Caco-2 (cell line): ENCODE measurements at places on chromosomes 11 and 22. TPM values are rescaled to one million over a fixed set of nuclear protein-coding genes. Genes with fewer than 3 reads are reported as not detected.

GRCh38 chr11:46383404-46383758, 1.9 kb downstream of the MDK start:
- no peak for DNase-seq
- H3K4me1 ChIP-seq: peaks cover 14% of the 10 kb centered on the region
- H3K36me3 ChIP-seq: no peaks in the 10 kb centered on the region; the same call in 1 of the 2 replicates
- no peaks in the 10 kb centered on the region for H3K27me3 ChIP-seq
- no peak overlapping the region for H3K4me3 ChIP-seq

DNA sequence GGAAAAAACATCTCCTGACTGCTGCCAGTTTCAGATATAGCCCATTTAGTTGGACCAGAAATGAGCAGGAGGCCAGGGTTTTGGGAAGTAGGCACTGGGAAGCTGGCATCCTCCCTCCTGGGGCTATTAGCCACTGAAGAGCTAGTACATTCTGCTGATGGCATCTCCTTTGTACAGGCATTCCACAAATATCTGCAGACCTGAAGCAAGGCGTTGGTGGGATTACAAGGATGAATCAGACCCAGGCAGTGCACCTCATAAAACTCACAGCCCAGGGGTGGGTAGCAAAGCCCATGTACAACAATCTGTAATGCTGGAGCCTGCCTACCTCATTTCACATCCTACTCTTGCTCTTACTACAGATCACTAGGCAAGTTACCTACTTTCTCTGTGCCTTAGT, 27.5 kb upstream of the POU2AF1 start:
- no peak overlapping the region for H3K4me3 ChIP-seq
- no peak for DNase-seq
- no peaks in the 10 kb centered on the region for H3K4me1 ChIP-seq

SYT13 gene
- 6.0 and 9.4 TPM in 2 replicates for total RNA-seq

CTSD gene
- total RNA-seq: 328 and 335 TPM in 2 replicates

GRCh38 chr22:27959335-27960090, 40.5 kb upstream of the PITPNB start:
- no peak for DNase-seq
- no peaks in the 10 kb centered on the region for H3K36me3 ChIP-seq
- H3K27me3 ChIP-seq: no peaks in the 10 kb centered on the region
- H3K4me3 ChIP-seq: no peak overlapping the region
- H3K27ac ChIP-seq: no peak overlapping the region
- H3K4me1 ChIP-seq: no peaks in the 10 kb centered on the region

- DNase-seq: no peak
- no peaks in the 10 kb centered on the region for H3K4me1 ChIP-seq
- no peak overlapping the region for H3K27ac ChIP-seq
These were observed 20.0 kb downstream of the PRRG4 start for GRCh38 chr11:32849761-32850160.

MRPL48 gene
- total RNA-seq: 111 and 113 TPM in 2 replicates

WBP2NL gene
- 1.00 and 1.0 TPM in 2 replicates for total RNA-seq

MS4A4A gene
- total RNA-seq: not detected in 2 replicates

DNA sequence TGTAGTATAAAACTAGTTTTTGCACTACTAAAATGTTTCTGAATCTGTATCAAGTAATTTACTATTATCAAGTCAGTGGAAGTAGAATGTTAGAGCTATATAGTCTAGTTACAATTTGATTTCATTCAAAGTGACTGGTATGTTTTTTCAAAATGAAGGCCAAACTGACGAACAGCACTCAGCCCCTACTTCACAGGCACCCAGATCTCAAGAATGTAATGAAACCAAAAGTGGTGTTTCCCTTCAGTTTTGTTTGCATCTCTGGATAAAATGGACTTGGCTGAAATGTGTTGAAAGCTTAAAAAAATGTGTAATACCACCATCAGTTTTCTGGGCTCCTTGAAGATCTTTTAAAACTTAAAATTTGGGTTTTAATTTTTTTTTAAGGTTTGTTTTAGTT, 46.4 kb downstream of the QSER1 start:
- H3K4me3 ChIP-seq: no peak overlapping the region
- no peak overlapping the region for H3K27ac ChIP-seq
- H3K36me3 ChIP-seq: no peaks in the 10 kb centered on the region; the same call in 1 of the 2 replicates
- H3K4me1 ChIP-seq: peaks cover 29% of the 10 kb centered on the region

LRRC32 gene
- 0.27 and 0.84 TPM in 2 replicates for total RNA-seq

GRCh38 chr22:49699928-49700498, 127.7 kb downstream of the BRD1 start:
- H3K27ac ChIP-seq: no peak overlapping the region
- DNase-seq: no peak
- H3K4me3 ChIP-seq: no peak overlapping the region
- no peaks in the 10 kb centered on the region for H3K27me3 ChIP-seq

EFCAB6 gene
- not detected in 2 replicates for total RNA-seq

- no peak for DNase-seq
- no peak overlapping the region for H3K27ac ChIP-seq
- H3K4me1 ChIP-seq: no peaks in the 10 kb centered on the region
These were observed 8.0 kb downstream of the IL10RA start for GRCh38 chr11:117993988-117994745.

- H3K27me3 ChIP-seq: no peaks in the 10 kb centered on the region
- no peak overlapping the region for H3K4me3 ChIP-seq
- H3K4me1 ChIP-seq: no peaks in the 10 kb centered on the region
These were observed 595.3 kb upstream of the CCDC90B start for GRCh38 chr11:83881428-83881827.

DNA sequence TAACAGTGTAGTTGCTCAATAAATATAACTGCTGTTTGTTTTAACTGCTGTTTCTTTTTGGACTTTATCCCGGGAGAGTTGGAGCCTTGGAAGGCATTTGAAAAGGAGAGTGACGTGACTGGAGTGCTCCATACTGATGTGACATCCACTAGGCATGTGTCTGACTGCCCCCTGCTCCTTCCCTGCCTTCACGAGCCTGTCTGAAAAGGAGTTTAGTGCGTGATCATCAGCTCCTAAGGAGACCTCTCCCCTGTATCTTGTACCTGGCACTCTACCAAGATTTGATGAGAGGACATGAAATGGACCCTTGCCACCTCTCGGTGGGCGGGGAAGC, 22.9 kb downstream of the ZBTB16 start:
- H3K4me1 ChIP-seq: peaks cover 76% of the 10 kb centered on the region
- H3K27me3 ChIP-seq: no peaks in the 10 kb centered on the region
- H3K27ac ChIP-seq: no peak overlapping the region
- no peak overlapping the region for H3K4me3 ChIP-seq
- no peaks in the 10 kb centered on the region for H3K36me3 ChIP-seq

PAX6 gene
- 0.43 and 0.74 TPM in 2 replicates for total RNA-seq

GRCh38 chr11:71428861-71429435, 19.2 kb downstream of the DHCR7 start:
- 0 out of 2 replicates have a peak, but pooled peaks cover 2% of the 10 kb centered on the region for H3K36me3 ChIP-seq
- no peak for DNase-seq
- H3K27ac ChIP-seq: no peak overlapping the region
- H3K4me3 ChIP-seq: no peak overlapping the region
- no peaks in the 10 kb centered on the region for H3K27me3 ChIP-seq

OR4C5 gene
- not detected in 2 replicates for total RNA-seq

DNA sequence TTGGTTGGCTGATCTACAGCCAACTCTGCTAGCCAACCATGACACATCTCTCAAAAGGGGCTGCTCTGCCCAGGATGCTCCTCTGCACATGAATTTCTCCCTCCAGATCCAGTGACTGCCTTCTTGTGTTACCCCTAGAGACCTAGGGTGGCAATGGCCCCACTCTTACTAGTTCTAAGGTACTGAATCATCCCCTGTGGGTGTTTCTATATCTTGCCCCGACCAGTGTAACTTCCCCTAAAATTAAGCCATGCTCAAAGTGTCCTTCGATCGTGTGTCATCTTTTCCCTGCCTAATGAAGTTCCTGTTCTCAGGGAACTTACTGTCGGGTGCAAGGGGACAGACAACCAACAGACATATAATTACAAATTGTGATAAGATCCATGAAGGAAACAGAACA, 113.3 kb downstream of the FAM76B start:
- no peaks in the 10 kb centered on the region for H3K36me3 ChIP-seq
- H3K27me3 ChIP-seq: no peaks in the 10 kb centered on the region
- DNase-seq: no peak
- peaks cover 11% of the 10 kb centered on the region for H3K4me1 ChIP-seq
- no peak overlapping the region for H3K27ac ChIP-seq

DDI1 gene
- total RNA-seq: not detected in 2 replicates

GRCh38 chr11:40337118-40337517, 1122.3 kb downstream of the LRRC4C start:
- no peaks in the 10 kb centered on the region for H3K36me3 ChIP-seq
- no peak overlapping the region for H3K27ac ChIP-seq
- H3K4me3 ChIP-seq: no peak overlapping the region
- H3K27me3 ChIP-seq: no peaks in the 10 kb centered on the region
- no peaks in the 10 kb centered on the region for H3K4me1 ChIP-seq

DNA sequence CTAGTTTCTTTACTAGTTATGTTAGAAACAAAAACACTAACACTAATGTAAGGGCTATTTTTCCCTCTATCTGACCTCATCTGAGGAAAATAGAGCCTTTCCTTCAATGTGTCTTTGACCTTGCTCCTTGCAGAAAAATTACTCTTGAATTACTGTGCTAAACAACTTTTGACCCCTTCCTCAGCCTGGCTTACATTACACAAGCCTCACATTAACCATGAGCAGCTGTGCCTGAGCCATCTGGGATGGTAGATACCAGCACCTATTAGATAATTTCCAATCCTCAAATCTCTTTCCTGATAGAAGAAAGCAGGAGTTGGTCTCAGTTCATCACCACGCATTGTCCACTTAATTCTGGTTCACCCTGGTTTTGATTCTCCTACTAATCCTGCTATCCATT, 134.4 kb upstream of the NCAM1 start:
- H3K27me3 ChIP-seq: no peaks in the 10 kb centered on the region; the same call in 1 of the 2 replicates
- no peaks in the 10 kb centered on the region for H3K4me1 ChIP-seq
- no peak overlapping the region for H3K27ac ChIP-seq

DNA sequence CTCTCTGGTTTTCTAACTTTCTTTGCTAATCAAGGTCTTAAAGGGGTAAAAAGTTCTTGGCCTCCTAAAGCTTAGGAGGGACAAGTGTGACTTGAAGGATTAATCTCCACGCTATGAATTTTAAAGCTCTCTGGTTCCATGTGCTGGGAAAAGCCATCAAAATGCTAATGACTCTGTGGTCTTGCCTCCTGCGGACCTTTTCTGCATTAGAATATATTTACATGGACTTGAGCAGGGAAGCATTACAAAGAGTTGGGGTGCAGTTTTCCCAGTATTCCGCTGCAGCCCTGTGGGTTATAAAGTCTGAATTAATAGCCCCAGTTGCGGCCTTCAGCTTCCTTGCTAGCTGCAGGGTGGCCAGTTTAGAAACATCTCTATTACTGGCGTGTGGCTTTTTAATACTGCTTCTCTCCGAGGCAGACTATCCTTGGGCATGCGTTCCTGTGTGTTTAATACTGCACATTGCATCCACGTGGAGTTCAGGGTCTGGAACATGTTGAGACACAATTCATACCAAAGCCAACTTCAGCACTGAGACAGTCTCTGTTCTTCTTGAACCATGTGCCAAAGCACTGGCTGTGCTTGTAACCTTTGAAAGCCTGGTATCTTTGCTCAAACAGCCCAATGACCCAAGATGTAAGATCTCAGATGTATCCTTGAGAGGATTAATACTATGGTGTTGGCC, 27.3 kb downstream of the TSPAN18 start:
- H3K27me3 ChIP-seq: no peaks in the 10 kb centered on the region
- DNase-seq: no peak
- H3K4me3 ChIP-seq: no peak overlapping the region
- H3K4me1 ChIP-seq: no peaks in the 10 kb centered on the region

DNA sequence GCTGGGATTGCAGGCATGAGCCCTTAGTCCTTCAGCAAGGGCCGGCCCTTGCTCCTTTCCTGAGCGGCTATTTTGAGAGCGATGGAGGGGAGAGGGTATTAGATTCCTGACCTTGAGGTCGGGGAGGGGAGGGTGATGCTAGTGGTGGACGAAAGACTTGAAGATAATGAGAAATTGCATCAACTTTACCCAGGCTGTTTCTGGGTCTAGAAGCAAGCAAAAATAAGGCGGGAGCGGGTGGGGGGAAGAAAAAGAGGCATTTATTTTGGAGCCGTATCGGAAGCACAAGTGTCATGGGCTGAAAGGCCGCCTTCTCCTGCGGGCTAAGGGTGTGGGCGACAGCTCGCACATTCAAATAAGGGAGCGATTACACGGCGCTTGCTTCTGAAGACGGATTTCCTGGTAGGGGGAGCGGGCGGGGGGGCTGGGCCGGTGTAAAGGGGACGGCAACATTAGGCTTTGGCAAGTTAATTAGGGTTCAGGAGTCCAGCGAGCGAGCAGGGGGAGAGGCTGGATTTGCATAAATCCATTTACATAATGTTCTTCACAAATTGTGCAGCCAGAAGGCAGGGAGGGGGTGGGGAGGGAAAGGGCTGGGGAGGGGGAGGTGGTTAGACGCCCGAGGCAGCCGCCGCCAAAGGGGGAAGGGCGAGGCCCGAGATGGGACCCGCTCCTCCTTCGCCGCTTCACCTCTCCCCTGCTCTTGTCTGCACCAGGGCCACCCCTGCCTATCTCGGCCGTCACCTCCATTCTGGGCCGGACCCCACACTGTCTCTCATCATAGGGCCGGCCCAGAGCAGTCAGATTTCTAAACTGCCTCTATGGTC, 245.9 kb downstream of the MIAT start:
- H3K27me3 ChIP-seq: no peaks in the 10 kb centered on the region
- no peaks in the 10 kb centered on the region for H3K36me3 ChIP-seq
- no peak overlapping the region for H3K27ac ChIP-seq
- no peak overlapping the region; the same call in 1 of the 2 replicates for H3K4me3 ChIP-seq

DNA sequence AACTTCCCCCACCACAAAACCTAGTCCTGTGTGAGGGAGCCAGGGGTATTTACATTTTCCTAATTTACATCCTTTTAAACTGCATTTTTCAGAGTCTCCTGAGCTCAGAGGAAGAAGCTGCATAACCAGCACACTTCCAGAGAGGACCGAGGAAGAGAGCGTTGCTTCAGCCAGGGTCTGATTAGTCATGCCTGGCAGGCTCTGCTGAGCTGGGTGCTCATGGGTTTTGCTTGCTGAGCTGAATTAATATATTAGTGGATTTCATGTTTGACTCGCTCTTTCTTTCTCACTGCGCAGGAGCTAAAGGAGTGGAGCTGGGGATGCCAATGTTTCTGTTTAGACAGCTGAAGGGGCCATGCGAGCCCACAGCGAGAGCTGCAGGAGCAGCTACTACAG, 539.3 kb upstream of the B3GAT1 start:
- no peak for DNase-seq
- H3K27ac ChIP-seq: no peak overlapping the region
- H3K36me3 ChIP-seq: no peaks in the 10 kb centered on the region
- H3K4me3 ChIP-seq: no peak overlapping the region
- no peaks in the 10 kb centered on the region for H3K4me1 ChIP-seq

DNA sequence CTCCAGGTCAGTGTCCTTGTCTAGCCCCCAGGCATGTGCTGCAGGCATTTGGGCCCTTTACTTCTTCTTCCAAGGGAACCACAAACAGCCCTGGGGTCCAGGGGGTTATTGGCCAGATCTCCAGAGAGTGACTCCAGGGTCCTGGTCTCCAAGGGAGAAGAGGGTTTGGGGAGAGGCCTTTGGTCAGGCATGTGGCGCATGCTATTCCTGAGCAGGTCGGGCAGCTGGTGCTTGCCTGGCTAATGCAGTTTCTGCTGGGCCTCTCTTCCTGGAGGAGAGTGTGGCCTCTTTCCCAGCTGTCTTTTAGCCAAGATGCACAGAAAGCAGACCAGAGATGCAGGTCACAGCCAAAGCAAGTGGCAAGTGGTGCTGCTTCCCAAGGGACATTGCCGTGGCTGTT, 3.8 kb upstream of the RFPL2 start:
- no peak overlapping the region for H3K27ac ChIP-seq
- no peak for DNase-seq
- H3K36me3 ChIP-seq: no peaks in the 10 kb centered on the region
- H3K4me1 ChIP-seq: no peaks in the 10 kb centered on the region

OLFML1 gene
- 1.8 and 3.9 TPM in 2 replicates for total RNA-seq

GRCh38 chr22:21632237-21632895, at the start of gene CCDC116:
CCDC116 (plus strand) TSS chr22:21632760; CDS start chr22:21633182, 422 bp downstream.
- H3K4me3 ChIP-seq: no peak within 1 kb of the TSS
- peaks cover 2% of the 10 kb centered on the region; the same call in 1 of the 2 replicates for H3K36me3 ChIP-seq
- H3K4me1 ChIP-seq: peaks cover 5% of the 10 kb centered on the region; the same call in 1 of the 2 replicates
